ENCODE measurements at places on chromosomes 13 and 19.

DNA sequence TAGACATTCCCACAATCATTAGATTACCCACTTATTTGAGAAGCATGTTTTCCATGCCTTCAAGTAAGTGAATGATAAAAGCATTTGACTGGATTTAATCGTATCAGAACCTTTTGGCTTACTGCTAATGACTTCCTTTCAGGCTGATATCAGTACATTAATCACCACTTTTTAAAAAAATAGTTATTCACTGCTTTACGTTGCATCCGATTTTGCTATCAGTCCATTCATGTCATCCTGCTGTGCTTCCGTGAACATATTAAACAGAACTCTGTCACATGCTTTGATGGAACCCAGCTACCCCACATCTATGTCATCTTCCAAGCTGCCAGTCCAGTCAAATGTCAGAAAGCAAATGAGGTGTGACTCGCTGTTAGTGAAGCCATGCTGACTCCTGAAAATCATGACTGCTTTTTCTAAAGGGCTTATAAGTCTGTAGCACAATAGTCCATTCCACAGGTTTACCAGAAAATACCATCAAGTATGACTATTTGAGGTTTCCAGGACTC lies 440.9 kb downstream of the IRS2 start:
- no peak for DNase-seq

- DNase-seq = no peak
These were observed 112.4 kb downstream of the SIPA1L3 start for GRCh38 chr19:38019396-38019724.

DNA sequence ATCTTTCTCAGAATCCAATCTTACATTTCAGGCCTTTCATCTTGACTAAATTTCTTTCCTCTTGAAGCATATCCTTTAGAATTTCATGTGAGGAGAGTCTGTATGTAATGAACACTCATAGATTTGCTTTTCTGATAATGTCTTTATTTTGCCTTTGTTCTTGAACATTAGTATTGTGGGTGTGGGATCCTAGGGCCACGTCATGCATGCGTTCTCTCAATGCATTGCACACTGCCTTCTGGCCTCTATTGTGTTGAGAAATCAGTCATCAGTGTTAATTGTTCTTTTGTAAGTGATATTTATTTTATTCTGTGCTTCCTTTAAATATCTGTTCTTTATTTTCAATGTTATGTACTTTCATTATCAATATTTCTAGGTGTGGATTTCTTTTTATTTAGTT lies 364.9 kb downstream of the OXGR1 start:
- DNase-seq = no peak

GRCh38 chr13:50646070-50646469 lies 197.4 kb downstream of the DLEU7 start:
- no peak for DNase-seq

Data from Ammon's horn (tissue), 1 donor.